Pancreas (tissue), 10 donors: ENCODE measurements at places on chromosomes 7 and 10. TPM values are rescaled to one million over a fixed set of nuclear protein-coding genes. Genes with fewer than 3 reads are reported as not detected.

DNA sequence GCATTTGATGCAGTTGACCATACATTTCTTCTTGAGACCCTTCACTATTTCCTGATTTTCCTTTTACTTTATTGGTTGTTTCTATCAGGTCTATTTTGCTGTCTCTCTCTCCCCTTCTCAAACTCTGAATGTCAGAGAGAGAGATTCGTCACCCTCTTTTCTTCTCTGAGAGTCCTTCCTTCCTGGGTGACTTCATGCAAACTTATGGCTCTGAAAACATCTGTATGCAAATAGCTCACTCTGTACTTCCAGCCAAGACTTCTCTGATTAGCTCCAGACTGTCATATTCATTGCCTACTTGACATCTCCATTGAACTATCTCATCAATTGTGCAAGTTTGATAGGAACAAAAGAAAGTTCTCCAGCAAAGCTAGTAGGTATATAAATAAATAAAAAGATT lies 191.7 kb upstream of the KLF6 start:
- no peaks in the 10 kb centered on the region for H3K36me3 ChIP-seq
- H3K4me1 ChIP-seq, result no peaks in the 10 kb centered on the region
- H3K27me3 ChIP-seq, result no peaks in the 10 kb centered on the region
- H3K4me3 ChIP-seq, result no peak overlapping the region
- no peak for DNase-seq
- H3K27ac ChIP-seq, result no peak overlapping the region

DNA sequence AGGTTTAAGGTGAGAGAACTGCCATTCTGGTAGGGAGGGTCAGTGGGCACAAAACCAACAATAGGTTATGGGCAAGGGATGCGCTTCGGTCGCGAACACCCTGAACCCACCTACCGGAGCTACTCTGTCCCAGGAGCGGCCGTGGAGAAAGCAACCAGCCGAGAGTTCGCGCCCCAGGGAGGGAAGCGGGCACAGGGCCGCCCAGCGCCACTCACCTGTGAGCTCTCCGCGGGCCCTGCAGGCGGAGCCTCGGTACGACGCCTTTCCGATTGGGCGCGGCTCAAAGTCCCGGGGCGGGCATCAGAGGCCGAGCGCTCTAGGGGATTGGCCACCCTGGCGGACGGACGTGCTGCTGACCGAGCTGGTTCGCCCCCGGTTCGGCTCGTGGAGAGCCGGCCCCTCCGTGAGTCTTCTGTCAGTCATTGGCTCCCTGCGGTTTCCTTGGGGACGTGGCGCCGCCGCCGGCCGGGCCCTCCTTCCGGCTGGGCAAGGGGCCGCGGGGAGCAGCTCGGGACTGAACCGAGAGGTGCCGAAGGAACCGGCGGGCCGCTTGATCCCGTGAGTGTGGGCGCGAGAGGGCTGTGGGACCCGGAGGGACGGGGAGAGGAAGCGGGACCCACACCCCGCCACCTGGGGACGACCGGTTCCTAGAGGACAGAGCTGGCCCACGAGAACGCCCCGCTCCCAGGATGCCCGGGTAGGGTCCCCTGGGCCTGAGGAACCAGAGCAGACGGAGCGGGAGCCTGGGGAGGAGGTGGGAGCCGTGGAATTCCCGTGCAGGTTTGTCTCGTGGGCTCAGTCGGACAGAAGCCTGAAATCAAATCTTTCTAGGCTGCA lies at the start of gene ENTPD7:
Gene ENTPD7 (plus strand): TSS at position 479 of the 837 bp plus-strand sequence. CDS start 448 bp downstream, outside the sequence.
- DNase-seq, result peak; percentile 97
- peak within 1 kb of the TSS; percentile 60 for H3K27ac ChIP-seq
- H3K4me3 ChIP-seq, result peak within 1 kb of the TSS; percentile 77
- H3K4me1 ChIP-seq, result peaks cover 14% of the 10 kb centered on the region
- H3K27me3 ChIP-seq, result no peaks in the 10 kb centered on the region

GRCh38 chr10:95476469-95477174 lies 84.5 kb downstream of the SORBS1 start:
- H3K4me3 ChIP-seq, result no peak overlapping the region
- peaks cover 40% of the 10 kb centered on the region for H3K4me1 ChIP-seq
- H3K27me3 ChIP-seq, result no peaks in the 10 kb centered on the region
- DNase-seq, result no peak
- H3K27ac ChIP-seq, result peak overlapping the region; percentile 74

DNA sequence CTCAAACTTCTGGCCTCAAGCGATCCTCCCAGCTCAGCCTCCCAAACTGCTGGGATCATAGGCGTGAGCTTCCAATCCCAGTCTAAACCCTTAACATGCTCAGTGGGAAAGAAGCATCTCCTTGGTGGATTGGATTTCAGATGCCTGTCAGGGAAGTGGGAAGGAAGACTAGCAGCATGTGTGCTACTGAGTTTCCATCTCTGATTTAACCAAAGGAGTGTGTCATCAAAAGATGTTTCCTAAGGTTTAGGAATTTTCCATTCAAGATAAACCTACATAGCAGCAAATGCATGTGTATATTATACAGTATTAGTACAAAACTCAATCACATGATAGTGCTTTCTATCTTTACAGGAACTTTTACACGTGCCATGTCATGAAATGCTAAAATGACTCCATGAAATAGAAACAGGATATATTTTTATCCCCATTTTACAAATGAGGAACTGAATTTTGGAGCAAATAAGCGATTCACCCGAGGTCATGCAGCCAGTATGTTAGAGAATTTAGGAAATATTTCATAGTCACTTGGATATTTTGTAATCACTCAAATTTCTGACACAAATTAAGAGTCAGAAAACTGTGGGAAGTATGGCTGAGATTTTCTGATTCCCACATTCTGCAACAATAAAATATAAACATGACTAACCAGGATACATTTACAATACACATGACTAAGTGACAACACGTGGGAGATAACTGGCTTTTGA lies 11.4 kb upstream of the TMEM26 start:
- no peak overlapping the region for H3K4me3 ChIP-seq
- no peaks in the 10 kb centered on the region for H3K27me3 ChIP-seq
- H3K36me3 ChIP-seq, result no peaks in the 10 kb centered on the region

DNA sequence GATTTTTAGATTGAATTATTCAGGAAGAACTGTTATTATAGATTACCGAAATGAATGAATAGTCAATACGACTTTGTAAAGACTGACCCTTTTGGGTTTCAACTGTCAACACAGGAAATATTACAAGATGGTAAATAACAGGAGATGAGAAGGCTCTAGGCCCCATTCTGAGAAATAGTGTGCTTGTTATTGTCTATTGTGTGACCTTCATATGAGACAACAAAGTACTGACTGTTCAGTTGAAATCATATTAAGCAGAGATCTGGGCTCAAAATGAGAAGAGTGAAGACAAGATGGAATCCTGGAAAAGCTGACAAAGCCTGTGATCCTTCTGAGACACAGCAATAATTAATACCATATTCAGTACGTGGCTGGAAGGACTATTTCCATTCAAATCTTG lies 503.8 kb downstream of the INHBA start:
- no peak overlapping the region for H3K27ac ChIP-seq
- DNase-seq, result no peak
- H3K4me1 ChIP-seq, result no peaks in the 10 kb centered on the region
- H3K4me3 ChIP-seq, result no peak overlapping the region
- H3K36me3 ChIP-seq, result no peaks in the 10 kb centered on the region

DNA sequence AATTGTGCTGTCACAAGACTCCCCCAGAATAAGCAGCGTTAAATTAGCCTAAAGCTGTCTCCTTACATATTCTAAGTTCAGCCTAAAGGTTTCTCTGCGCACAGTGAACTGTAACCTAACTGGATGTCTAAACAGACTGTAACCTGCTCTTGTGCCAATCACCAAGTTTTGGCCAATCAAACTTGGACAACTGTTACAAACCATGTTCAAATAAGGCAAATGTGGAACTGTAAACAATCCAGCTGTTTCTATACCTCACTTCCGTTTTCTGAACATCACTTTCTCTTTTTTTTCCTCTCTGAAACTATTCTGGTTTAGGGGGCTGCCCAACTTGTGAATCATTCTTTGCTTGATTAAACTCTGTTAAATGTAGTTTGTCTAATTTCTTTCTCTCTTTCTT lies 252.2 kb upstream of the HABP2 start:
- H3K27ac ChIP-seq, result no peak overlapping the region
- no peaks in the 10 kb centered on the region for H3K27me3 ChIP-seq
- H3K36me3 ChIP-seq, result no peaks in the 10 kb centered on the region

GRCh38 chr7:46291601-46292150 lies 370.6 kb upstream of the IGFBP3 start:
- no peaks in the 10 kb centered on the region for H3K36me3 ChIP-seq
- no peaks in the 10 kb centered on the region for H3K4me1 ChIP-seq
- H3K27me3 ChIP-seq, result no peaks in the 10 kb centered on the region
- DNase-seq, result no peak
- no peak overlapping the region for H3K4me3 ChIP-seq

GRCh38 chr10:112984756-112985155 lies 34.7 kb downstream of the TCF7L2 start:
- H3K4me3 ChIP-seq, result no peak overlapping the region
- no peaks in the 10 kb centered on the region for H3K36me3 ChIP-seq
- no peaks in the 10 kb centered on the region for H3K27me3 ChIP-seq

- no peak overlapping the region for H3K27ac ChIP-seq
- H3K4me3 ChIP-seq, result no peak overlapping the region
- no peaks in the 10 kb centered on the region for H3K36me3 ChIP-seq
- DNase-seq, result no peak
Observed at GRCh38 chr10:28545967-28546644, 13.2 kb downstream of the WAC start.

DNA sequence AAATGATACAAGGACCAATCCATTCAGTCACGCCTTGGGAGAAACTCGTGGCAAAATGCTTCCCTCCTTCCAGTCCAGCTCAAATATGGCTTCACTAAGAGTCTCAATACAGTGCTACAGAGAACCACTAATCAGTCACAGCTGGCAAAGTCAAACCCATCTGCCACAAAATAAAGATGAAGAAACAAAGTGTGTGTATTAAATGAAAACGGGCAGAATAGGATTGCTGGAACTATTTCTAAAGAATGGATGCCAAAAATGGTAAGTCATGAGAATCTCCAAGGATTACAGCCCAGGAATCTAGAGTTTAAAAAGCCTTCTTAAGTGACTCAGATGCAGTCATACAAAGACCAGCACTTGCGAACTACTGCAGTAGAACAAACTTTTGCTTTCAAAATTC lies 61.9 kb downstream of the CACUL1 start:
- no peaks in the 10 kb centered on the region for H3K27me3 ChIP-seq
- no peak for DNase-seq
- no peak overlapping the region for H3K27ac ChIP-seq
- H3K36me3 ChIP-seq, result no peaks in the 10 kb centered on the region

- no peak overlapping the region for H3K4me3 ChIP-seq
- H3K36me3 ChIP-seq, result no peaks in the 10 kb centered on the region
- H3K27ac ChIP-seq, result no peak overlapping the region
- H3K4me1 ChIP-seq, result no peaks in the 10 kb centered on the region
Observed at GRCh38 chr10:71706216-71707121, 13.1 kb downstream of the C10orf105 start.

DNA sequence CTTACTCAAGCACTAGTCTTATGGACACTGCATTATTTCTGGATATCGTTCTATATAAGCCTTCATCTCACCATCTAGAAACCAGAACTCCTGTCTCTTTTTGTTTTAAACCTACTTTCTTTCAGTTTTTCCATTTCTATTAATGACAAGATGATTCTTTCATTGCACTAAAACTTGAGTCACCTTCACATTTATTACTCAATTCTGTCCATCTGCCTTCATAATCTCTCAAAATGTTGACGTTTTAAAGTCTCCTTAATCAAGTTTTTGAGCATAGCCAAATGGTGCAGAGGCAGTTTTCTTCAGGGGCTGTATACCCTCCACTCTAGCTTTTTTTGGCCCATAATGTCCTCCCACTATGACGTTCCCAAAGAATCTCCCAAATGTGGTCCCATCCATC lies 17.6 kb downstream of the STAM start:
- no peak for DNase-seq
- H3K4me1 ChIP-seq, result no peaks in the 10 kb centered on the region
- no peaks in the 10 kb centered on the region for H3K27me3 ChIP-seq
- H3K36me3 ChIP-seq, result no peaks in the 10 kb centered on the region
- no peak overlapping the region for H3K4me3 ChIP-seq

DNA sequence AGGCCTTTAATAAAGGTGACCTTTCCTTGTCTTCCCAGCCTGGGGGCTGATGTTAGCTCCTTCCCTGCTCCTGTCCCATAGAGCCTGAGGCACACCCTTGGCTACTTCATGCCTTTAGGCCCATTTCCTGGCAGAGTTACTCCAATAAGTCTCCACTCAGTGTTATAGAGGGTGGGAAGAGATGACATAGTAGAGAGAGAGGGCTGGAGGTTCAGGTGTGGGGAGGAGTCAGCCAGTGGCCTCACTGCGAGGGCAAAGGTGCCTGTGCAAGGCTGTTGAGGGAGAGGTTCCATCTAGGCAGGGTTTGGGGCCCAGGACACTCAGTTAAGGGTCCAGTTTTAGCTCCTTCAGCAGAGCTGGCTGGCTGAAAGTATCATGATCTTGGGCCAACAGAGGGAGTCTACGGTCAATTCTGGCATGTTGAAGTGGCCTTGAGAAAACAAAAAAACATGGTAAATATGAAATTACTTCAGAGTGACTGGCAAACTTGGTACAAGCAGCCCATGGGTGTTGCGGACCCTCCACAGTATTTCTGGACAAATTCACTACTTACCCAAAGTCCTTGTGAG lies 67.9 kb downstream of the ZNF783 start:
- H3K27ac ChIP-seq, result no peak overlapping the region
- H3K36me3 ChIP-seq, result no peaks in the 10 kb centered on the region
- DNase-seq, result no peak

DNA sequence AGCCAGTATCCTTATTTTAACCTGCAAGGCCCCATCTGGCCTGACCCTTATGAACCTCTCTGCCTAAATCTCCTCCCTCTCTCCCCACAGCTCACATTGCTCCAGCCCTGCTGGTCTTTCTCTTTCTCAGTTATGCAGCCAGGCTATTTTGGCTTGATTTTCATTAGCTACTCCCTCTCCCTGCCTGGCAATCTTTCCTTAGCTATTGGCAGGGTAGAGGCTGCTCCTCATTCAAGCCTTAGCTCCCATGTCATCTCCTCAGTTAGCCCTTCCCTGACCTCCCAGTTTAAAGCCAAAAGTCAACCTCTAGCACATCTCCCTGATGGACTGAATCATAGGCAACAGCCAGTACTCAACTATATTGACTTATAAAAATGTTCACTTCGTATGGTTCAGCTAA lies 214.4 kb upstream of the CELF2 start:
- DNase-seq, result no peak
- no peaks in the 10 kb centered on the region for H3K36me3 ChIP-seq
- H3K27ac ChIP-seq, result no peak overlapping the region
- no peak overlapping the region for H3K4me3 ChIP-seq
- H3K4me1 ChIP-seq, result no peaks in the 10 kb centered on the region
- no peaks in the 10 kb centered on the region for H3K27me3 ChIP-seq

GRCh38 chr7:30899630-30900029 lies 12.0 kb upstream of the AQP1 start:
- no peaks in the 10 kb centered on the region for H3K27me3 ChIP-seq
- H3K4me1 ChIP-seq, result peaks cover 50% of the 10 kb centered on the region
- H3K36me3 ChIP-seq, result no peaks in the 10 kb centered on the region
- H3K27ac ChIP-seq, result no peak overlapping the region
- no peak overlapping the region for H3K4me3 ChIP-seq
- DNase-seq, result no peak

CEP41 gene
- polyA plus RNA-seq, result 4.9 TPM

WIPF3 gene
- polyA plus RNA-seq, result 1.6 TPM

TMEM225B gene
- 1.2 TPM for polyA plus RNA-seq

C10orf62 gene
- polyA plus RNA-seq, result 0.12 TPM

GIMAP4 gene
- polyA plus RNA-seq, result 6.7 TPM

PNLIPRP2 gene
- 2,679 TPM for polyA plus RNA-seq

PSD gene
- polyA plus RNA-seq, result 30.9 TPM

EPDR1 gene
- polyA plus RNA-seq, result 5.1 TPM
